ENCODE measurements at places on chromosomes 4 and X. TPM values are rescaled to one million over a fixed set of nuclear protein-coding genes. Genes with fewer than 3 reads are reported as not detected.

The MAGEA9B gene
- total RNA-seq, result 0.07 TPM

The ARMCX2 gene
- total RNA-seq, result not detected

The TCP11X2 gene
- total RNA-seq, result not detected

The CXCL1 gene
- 16.6 TPM for total RNA-seq

The GABRQ gene
- total RNA-seq, result 0.27 TPM

The SETD7 gene
- total RNA-seq, result 40.0 TPM

The IL1RAPL1 gene
- not detected for total RNA-seq

The TMEM255A gene
- total RNA-seq, result 0.13 TPM

The SAT1 gene
- total RNA-seq, result 372 TPM

The CCNB3 gene
- total RNA-seq, result 0.60 TPM

The MFAP3L gene
- total RNA-seq, result 5.6 TPM

The CLDN22 gene
- not detected for total RNA-seq

The PDE6B gene
- not detected for total RNA-seq

The F9 gene
- total RNA-seq, result not detected

The COL25A1 gene
- not detected for total RNA-seq

The CENPVL1 gene
- total RNA-seq, result not detected

The UGT2B7 gene
- total RNA-seq, result 0.25 TPM

The CLDN24 gene
- not detected for total RNA-seq

The PPP1R2C gene
- total RNA-seq, result not detected

The CHM gene
- total RNA-seq, result 11.9 TPM

The NAT8L gene
- total RNA-seq, result 13.7 TPM

The SLBP gene
- total RNA-seq, result 73.0 TPM

The CENPI gene
- total RNA-seq, result 8.9 TPM

The AMOT gene
- total RNA-seq, result 0.01 TPM

The LAGE3 gene
- 62.1 TPM for total RNA-seq

The MMAA gene
- total RNA-seq, result 1.9 TPM

The CPEB2 gene
- 16.1 TPM for total RNA-seq

The TRIML2 gene
- total RNA-seq, result 93.3 TPM

The PABPC4L gene
- total RNA-seq, result 0.16 TPM

The SPANXC gene
- total RNA-seq, result 1.0 TPM

The CHIC1 gene
- total RNA-seq, result 4.9 TPM

The XG gene
- not detected for total RNA-seq

The PDZD4 gene
- 3.2 TPM for total RNA-seq

The BMP3 gene
- total RNA-seq, result not detected

The QRFPR gene
- 0.08 TPM for total RNA-seq

The SCFD2 gene
- total RNA-seq, result 5.9 TPM

All from A549 treated with DMSO at 1 μM for 4 hours (cell line).